ENCODE measurements at places on chromosomes 11 and 22.

DNA sequence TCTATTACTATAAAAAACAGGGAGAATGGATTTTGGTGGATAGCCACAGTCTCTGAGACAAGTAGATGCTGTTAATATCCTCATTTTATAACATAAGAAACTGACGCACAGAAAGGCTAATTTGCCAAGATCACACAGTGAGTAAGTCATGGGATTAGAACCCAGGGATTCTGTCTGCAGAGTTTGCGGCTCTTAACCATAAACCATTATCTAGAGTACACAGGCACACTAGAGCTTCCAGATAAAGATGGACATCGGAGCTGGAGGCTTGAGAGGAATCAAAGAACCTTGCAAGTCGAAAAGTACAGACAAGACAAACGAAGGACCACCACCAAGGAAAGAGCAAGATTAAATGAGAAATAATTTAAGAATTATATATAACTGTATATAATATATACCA, 11.3 kb downstream of the LGALS12 start:
- no peaks in the 10 kb centered on the region for H3K36me3 ChIP-seq
- H3K27ac ChIP-seq, result no peak overlapping the region
- no peak overlapping the region for H3K4me3 ChIP-seq

DNA sequence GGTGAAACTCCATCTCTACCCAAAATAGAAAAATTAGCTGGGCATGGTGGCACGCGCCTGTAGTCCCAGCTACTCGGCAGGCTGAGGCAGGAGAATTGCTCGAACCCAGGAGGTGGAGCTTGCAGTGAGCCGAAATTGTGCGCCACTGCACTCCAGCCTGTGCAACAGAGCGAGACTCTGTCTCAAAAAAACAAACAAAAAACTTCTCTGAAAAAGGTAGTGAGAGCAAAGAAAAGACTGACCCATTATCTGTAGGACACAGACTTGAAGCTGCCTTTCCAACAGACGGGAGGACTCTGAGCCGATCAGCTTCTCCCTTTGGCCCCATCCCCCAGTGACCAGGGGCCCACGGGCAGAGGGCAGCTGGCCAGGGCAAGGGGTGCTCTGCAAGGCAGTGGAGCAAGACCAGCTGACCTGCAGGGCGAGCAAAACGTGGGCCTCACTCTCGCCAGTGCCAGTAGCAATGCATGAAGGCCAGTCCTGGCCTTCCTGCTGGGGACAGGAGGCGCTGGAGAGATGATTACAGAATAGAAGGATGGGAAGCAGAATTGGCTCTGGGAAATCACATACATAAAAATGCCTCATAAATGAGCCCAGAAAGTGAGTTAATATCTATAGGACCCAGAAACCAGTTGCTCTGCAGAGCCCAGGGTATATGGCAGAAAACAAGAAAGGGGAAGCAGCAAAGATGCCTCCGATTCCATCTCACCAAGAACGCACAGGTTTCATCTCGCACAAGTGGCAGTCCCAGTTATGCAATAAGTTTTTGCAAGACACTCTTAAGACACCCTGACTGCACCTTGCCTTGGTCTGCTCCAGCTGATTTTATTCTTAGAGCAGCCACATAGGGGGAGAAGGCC, 2.8 kb downstream of the EHD1 start:
- H3K4me1 ChIP-seq, result peaks cover 47% of the 10 kb centered on the region
- H3K27me3 ChIP-seq, result no peaks in the 10 kb centered on the region
- H3K27ac ChIP-seq, result peak overlapping the region; percentile 84
- H3K4me3 ChIP-seq, result no peak overlapping the region

- no peaks in the 10 kb centered on the region for H3K27me3 ChIP-seq
- H3K4me1 ChIP-seq, result peaks cover 20% of the 10 kb centered on the region
- peak overlapping the region; percentile 51 for H3K27ac ChIP-seq
- H3K4me3 ChIP-seq, result peak overlapping the region; percentile 69
- no peaks in the 10 kb centered on the region for H3K36me3 ChIP-seq
Measured at GRCh38 chr11:66593303-66593635, 284 bp downstream of the CCS start.

- H3K4me1 ChIP-seq, result no peaks in the 10 kb centered on the region
- no peak overlapping the region for H3K27ac ChIP-seq
- DNase-seq, result no peak
- H3K27me3 ChIP-seq, result no peaks in the 10 kb centered on the region
- H3K4me3 ChIP-seq, result no peak overlapping the region
Measured at GRCh38 chr11:130101661-130102060, 32.0 kb downstream of the APLP2 start.

GRCh38 chr11:111554532-111554931, 14.0 kb downstream of the LAYN start:
- no peaks in the 10 kb centered on the region for H3K27me3 ChIP-seq
- no peak overlapping the region for H3K27ac ChIP-seq
- no peak overlapping the region for H3K4me3 ChIP-seq
- no peaks in the 10 kb centered on the region for H3K36me3 ChIP-seq

- no peaks in the 10 kb centered on the region for H3K27me3 ChIP-seq
- H3K27ac ChIP-seq, result no peak overlapping the region
- H3K4me3 ChIP-seq, result no peak overlapping the region
- H3K4me1 ChIP-seq, result no peaks in the 10 kb centered on the region
Measured at GRCh38 chr11:8097926-8098325, 16.9 kb downstream of the TUB start.

GRCh38 chr11:123594188-123594901, 60.1 kb downstream of the SCN3B start:
- H3K4me3 ChIP-seq, result no peak overlapping the region
- DNase-seq, result no peak
- no peaks in the 10 kb centered on the region for H3K27me3 ChIP-seq
